ENCODE measurements at places on chromosomes 3 and 15. TPM values are rescaled to one million over a fixed set of nuclear protein-coding genes. Genes with fewer than 3 reads are reported as not detected.

DNA sequence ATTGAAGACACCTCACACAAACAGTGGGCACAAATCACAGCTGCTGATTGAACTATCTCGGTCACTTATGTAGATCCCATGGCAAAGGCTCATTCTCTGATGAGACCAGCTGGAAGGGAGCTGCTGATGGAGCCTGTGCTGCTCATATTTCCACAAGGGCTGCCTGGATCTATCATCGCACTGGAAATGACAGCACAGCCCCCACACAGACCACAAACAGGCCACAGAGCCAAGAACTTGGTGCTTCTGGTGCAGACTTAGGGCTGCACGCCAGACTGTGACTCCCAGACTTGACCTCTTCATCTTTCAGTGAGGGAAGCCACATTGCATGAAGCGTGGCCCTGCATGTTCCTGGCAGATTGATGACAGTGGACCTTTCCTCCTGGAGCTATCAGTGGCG lies 197.6 kb downstream of the MINAR1 start:
- DNase-seq, result no peak

Gene SEMA3B
- total RNA-seq, result 24.6 TPM

- DNase-seq, result no peak
These were observed 4.2 kb downstream of the HMCES start for GRCh38 chr3:129282727-129283327.

Gene LMOD3
- total RNA-seq, result not detected

DNA sequence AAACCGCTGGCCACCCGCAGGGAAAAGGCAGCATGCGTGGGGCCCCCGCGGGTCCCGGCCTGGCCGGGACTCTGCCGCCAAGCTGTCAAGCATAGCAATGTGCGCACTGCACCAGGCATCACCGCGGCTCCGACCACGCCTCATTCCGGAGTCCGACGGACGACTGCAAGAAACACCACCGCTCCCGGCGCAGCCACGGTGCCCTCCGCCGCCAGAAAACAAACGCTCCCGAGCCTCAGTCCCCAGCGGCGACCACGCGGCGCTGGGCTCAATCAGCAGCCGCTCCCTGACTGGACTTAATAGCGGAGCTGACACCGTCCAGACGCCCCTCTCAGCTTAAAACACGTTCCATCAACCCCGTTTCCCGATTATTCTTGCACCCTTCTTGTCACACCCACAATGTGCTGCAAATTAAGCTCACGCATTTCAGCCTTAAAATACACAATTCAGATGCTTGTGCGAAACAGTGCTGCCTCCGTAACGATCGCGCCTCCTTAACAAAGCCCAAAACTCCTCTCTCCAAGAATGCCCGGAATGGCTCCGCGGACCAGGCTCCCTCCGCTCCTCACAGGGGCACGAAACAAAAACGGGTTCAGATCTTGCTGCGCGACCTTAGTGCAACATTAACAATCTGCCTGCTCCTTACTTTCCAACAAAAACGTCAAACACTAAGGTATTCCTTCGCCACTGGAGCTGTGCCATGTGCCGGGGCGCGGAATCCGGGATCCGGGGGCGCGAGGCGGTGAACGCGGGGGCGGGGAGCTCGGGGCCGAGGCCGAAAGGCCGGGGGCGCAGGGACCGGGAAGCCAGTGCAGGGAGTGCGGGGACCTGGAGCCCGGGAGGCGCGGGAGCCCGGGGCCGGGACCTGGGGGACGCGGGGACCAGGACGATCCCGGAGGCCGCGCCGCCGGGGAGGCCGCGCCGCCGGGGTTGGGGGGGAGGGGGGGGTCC lies 655 bp downstream of the CYFIP1 start:
- DNase-seq, result peak; percentile 37
